ENCODE measurements at places on chromosomes 4 and X. TPM values are rescaled to one million over a fixed set of nuclear protein-coding genes. Genes with fewer than 3 reads are reported as not detected.

- no peak for DNase-seq
Observed at GRCh38 chr4:1789552-1789951, 3.5 kb upstream of the FGFR3 start.

DNA sequence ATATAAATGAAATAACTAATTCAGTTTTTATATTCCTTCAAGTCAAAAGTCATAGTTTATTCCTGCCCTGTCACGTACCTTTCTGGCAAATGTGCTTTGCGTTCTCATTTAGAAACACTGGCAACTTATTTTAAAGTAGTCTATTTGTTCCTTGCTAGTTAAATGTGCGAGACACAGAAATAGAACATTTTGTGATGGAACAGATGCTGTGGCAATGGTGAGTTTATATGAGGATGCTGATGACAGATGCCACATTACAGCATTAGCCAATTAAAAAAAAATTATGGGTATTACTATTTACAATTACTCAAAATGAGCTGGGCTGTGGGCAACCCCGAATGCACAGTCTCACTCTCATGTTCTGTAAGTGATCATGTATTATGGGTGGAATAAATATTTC is 26.1 kb upstream of the EPHA5 start:
- DNase-seq: no peak

- DNase-seq: no peak
Observed at GRCh38 chr4:143369552-143369951, 32.9 kb downstream of the GAB1 start.

DNA sequence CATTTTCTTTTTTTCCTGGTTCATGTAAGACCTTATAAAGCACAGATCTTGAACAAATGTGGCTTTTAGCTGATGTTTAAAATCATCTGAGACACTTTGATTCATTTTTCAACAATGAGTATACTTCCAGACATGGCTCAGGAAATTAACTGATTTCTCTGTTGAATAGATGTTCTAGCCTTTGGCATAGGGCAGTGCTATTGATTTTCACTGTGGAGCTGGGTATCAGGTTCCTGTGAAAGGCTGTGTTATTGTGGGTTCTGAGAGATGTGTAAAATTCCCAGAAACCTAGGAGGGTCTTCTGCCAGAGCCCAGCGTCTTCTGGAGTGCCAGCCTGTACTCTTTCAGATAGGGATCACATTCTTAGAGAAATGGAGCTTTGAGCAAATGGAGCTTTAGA is 278.9 kb downstream of the EPHA5 start:
- DNase-seq: no peak

DNA sequence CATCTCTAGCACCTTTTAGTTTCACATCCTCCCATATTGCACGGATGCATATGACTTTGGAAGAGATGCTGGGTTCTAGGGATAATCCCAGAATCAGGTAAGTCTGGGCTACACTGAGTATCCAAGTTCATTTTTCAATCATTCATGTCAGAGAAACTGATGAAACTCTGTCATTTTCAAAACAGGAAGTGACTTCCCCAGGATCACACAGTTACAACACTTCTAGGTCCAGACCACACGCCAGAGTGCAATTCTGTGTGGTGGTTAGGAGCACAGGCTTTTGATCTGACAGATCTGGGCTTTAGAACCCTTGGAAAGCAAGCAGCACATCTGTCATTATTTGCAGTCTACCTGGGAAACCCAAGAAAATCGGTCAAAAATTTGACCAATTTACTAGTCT is 52.1 kb upstream of the CDKN2AIP start:
- DNase-seq: no peak

GRCh38 chr4:133960975-133961374 is 240.6 kb downstream of the PABPC4L start:
- DNase-seq: no peak

- DNase-seq: no peak
Observed at GRCh38 chrX:48806081-48806480, 4.2 kb downstream of the HDAC6 start.

DNA sequence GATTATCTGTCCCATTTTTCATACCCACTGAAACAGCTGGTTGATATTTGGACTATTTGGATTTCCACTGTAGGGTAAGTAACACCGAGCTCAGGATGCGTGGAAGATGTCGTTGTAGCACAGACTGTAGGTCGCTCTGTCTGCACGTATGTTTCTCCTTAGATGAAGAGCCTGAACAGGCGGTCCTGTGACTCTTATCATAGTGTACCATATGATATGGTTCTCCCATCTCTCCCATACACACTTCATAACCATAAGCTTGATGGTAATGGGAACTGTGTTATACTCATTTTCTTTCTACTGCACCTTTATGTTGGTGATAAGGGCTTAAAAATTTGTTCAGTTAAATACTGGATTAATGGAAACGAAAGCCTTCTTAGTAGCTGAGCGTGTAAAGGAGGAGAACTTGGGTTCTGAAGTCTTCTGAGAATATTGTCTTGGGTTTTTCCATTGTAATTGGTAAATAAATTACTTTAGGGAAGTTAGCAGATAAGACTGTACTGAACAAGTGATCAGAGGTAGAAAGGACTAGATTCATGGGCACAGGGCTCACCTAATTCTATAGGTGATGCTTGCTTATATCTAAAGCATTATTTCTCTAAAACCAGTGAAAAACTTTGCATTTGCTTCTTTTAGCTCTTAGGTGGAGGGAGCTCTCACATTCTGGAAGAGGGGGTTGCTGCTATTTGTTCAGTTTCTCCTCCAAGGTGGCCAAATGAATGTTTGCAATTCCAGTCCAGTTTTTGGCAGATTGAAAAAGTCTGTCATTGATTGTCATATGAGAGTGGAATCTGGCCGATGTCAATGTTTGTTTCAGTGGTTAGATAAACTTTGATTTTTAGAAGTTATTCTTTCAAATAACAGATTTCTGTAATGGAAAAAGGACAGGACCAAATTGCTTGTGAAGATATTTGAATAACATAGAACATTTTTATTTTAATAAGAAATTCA is 15.8 kb downstream of the SMAD1 start:
- no peak for DNase-seq

DNA sequence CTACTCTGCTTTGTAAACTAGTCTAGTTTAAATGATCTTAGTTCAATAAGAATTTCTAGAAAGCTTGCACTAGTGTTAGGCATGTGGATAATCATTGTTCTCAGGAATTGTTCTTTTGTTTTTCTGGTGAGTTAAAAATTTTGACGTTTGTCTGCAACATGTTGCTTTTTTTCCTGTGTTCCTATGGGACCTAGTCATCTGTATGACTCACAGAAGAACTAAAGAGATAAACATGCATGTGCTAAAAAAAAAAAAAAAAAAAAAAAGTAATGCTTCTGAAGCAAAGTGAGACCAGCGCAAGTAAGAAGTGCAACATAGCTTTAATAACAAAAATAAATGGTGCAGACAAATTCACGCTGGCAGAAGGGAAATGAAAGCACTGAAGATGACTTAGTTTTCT is 471.2 kb downstream of the IQCM start:
- DNase-seq: no peak

The RPA4 gene
- 0.74 TPM for total RNA-seq

The YY2 gene
- total RNA-seq: 1.7 TPM

Measured in activated T-helper 2 cell treated with anti-CD3 and anti-CD28 coated beads, Interferon-gamma antibody, Interleukin-2, Interleukin-4, amounts not matched to agents 10 μg/mL and 5 μg/mL and 100 μg/mL, durations not matched to agents 14 hours and 24 hours and 36 hours (primary cell).